ENCODE measurements at places on chromosomes 12 and 14.
A peak's percentile ranks its signal among the peaks of the same experiment; 100 is the strongest.

- DNase-seq = peak; percentile 67
Observed at GRCh38 chr12:112524676-112525425, 106.1 kb downstream of the PTPN11 start.

DNA sequence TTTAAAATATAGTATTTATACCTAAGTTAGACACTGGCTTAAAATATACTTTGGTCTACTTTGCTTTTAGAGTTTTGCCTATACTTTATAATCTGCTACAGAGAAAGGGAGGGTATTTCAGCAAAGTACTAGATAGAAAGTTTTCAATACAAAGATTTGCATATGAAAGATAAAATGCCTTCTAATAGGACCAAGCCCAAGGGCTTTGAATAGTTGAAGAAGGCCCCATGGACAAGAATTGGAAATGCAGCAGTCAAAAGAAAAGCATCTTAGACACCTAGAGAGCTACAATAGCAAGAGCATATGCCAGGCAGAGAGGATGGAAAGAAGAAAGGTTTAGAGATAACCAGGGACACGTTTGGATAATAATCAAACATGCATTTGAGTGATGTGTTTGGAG, 83.1 kb upstream of the DNM1L start:
- no peak for DNase-seq

DNA sequence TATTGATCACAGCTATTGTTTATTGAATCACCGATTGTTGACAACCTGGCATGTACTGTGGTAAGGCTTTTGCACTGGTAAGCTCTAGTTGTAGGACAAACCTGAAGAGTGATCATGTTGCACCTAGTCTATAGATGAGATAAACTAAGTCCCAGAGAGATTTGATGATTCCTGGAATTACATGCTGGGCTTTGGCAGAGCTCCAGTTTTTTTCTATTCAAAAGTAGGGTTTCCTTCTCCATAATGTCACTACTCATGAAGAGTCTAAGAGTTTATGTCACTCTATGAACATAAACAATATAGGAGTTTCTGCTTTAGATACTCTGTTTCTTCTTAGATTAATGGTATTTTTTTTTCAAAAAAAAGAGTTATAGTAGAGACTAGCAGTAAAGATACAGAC, 72.0 kb downstream of the BMP4 start:
- no peak for DNase-seq

- DNase-seq = peak; percentile 50
Observed at GRCh38 chr14:76872796-76873432, 46.7 kb downstream of the LRRC74A start.

DNA sequence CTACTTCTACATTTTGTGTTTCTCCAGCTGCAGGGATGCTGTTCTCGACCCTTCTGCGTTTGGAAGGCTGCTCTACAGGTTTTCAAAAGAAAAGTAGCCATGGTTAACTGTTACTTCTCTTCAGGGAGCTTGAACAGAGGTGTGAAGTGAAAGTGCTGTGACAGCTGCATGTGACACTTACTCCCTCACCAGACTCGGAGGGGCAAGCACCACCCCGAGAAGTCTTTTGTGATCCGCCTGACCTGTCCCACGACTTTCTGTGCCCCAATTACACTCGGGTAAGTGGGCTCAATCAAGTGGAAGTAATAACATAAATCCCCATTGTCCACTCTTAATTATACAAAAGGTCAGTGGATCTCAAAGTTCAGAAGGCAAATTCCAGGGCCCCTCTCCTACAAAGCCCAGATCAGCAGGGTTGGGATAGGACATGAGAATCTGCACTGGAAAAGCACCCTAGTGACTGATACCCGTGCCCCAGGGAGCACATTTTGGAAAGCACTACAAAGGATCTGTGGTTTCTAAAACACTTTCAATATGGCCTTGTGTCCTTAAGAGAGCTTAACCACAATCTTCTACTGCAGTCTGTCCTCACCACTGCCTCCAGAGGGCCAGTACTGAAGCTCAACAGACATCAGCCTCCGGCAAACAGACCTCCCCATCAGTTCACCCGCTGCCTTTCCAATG, 11.5 kb downstream of the FICD start:
- no peak for DNase-seq

DNA sequence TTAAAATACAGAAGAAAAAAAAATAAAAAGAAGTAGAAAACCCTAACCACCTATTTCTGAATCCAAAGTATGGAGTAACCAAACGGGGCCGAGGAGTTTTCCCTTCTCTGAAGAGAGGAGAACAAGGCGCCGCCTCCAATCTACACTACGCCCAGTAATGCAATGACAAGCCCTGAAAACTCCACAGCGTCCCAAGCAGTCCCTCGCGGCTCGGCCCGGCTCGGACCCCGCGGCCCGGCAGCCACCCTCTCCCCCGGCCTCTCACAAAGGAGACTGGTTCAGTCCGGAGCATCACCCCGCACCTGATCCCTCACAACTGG, 371 bp downstream of the CHD8 start:
- no peak for DNase-seq

GRCh38 chr12:109777544-109777943, 55.7 kb downstream of the TRPV4 start:
- DNase-seq = peak; percentile 52

GRCh38 chr12:111285200-111285599, 83.7 kb downstream of the PHETA1 start:
- DNase-seq = no peak
